Skin of body (tissue), 3 donors: ENCODE measurements at places on chromosomes 3 and 15. TPM values are rescaled to one million over a fixed set of nuclear protein-coding genes. Genes with fewer than 3 reads are reported as not detected.

DNA sequence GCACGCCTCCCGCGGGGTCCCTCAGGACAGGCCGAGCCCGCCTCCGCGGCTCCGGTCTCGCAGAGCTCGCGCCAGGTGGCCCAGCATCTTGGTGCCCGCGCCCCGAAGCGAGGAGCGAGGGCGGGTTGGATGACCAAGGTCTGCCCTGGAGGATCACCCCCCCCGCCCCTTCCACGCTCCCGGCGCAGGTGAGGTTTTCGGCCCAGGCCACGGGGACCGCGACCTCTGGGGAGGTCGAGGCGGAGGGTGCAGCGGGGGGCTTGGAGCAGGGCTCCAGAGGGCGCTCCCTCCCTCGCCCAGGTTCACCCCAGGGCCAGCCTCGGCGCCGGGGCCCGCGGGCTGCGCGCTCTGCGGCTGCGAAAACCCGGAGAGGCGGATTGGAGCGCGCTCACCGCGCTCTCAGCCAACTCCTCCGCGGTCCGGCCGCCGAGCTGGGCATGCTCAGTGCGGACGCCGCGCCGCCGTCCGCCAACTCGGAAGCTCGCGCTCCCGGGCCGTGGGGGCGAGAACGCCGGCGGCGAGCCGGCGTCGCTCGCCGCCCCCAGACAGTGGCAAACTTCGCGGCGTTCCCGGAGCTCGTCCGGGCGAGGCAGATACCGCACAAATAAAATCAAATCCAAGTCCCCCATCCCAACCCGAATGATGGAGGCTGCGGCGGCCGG, at the start of gene MED12L:
Gene MED12L, plus strand, starts transcription at position 438 of the 662 bp plus-strand sequence. CDS start 1,263 bp downstream, outside the sequence.
- DNase-seq = peak; percentile 19

- no peak for DNase-seq
These were observed 18.6 kb upstream of the C15orf40 start for GRCh38 chr15:83030021-83030420.

GRCh38 chr15:69693059-69693458, 240.4 kb downstream of the RPLP1 start:
- no peak for DNase-seq

- DNase-seq = no peak
These were observed 7.7 kb downstream of the ITPKA start for GRCh38 chr15:41501191-41501917.

TBC1D2B gene
- 67.1 TPM for total RNA-seq

- DNase-seq = no peak
These were observed 111.7 kb upstream of the KLF13 start for GRCh38 chr15:31214864-31215489.

GRCh38 chr3:102113421-102114041, 264.2 kb downstream of the NFKBIZ start:
- DNase-seq = no peak

DNA sequence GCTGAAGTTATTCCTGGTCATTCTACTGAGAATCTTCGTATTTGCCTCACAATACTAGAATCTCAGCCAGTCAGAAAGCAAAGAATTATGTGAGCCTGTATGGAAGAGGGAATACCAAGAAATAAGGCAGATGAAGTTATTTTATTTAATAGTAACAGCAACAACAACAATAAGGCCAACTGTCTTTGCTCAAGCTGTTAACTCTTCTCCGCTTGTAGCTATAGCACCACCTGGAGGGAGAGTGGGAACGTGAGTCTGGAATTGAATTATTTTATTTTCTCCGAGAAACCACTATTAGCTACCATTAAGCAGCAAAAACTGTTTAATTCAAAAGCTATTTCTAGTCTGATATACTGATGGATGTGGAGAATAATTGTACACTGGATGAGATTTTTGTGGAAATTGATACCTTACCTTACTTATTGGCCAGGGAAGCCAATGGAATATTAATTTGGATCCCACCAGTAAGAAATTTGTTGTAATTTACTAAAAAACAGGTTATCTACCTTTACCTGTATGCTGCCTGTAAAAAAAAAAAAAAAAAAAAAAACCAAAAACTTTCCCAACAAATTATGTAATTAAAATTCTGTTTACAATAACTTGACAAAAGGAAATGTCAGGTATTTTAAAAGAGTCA, 50.1 kb downstream of the CALML4 start:
- DNase-seq = peak; percentile 70

- DNase-seq = no peak
These were observed 101.6 kb downstream of the MAGI1 start for GRCh38 chr3:65936908-65937638.

GRCh38 chr15:56964182-56964581, 45.7 kb downstream of the TCF12 start:
- DNase-seq = no peak
